ENCODE measurements at places on chromosomes 5 and 9.

- DNase-seq: no peak
Measured at GRCh38 chr9:31302620-31303418, 1081.6 kb upstream of the ACO1 start.

- DNase-seq: no peak
Measured at GRCh38 chr5:54795284-54795683, 190.1 kb downstream of the ESM1 start.

DNA sequence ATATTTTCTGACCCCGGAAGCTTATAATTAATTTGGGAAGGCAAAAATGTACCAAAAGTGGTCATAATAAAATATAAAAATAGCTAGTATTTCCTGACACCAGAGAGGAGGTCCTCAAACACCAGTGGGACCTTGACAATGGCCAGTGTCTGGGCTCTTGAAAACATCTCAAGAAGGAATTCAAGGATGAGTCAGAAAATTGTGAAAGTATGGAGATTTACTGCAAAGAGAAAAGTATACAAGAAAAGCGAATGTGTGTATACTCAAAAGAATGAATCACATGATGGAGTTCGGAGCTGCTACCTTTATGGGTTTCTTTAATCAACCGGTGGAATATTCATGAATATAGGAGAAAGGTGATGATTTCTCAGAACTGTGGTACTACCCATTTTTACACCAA lies 1709.0 kb upstream of the WWC1 start:
- no peak for DNase-seq

GRCh38 chr9:137056739-137057415 lies 3.0 kb upstream of the ENTPD2 start:
- DNase-seq: no peak

- no peak for DNase-seq
Measured at GRCh38 chr9:125461636-125462190, 200.1 kb downstream of the GAPVD1 start.

GRCh38 chr5:126358525-126358924 lies 64.7 kb upstream of the GRAMD2B start:
- DNase-seq: no peak

- no peak for DNase-seq
Measured at GRCh38 chr5:10250806-10251276, 761 bp downstream of the CCT5 start.

GRCh38 chr9:18037981-18038380 lies 436.0 kb upstream of the ADAMTSL1 start:
- DNase-seq: no peak

GRCh38 chr5:108989761-108990392 lies 242.2 kb downstream of the FER start:
- no peak for DNase-seq

DNA sequence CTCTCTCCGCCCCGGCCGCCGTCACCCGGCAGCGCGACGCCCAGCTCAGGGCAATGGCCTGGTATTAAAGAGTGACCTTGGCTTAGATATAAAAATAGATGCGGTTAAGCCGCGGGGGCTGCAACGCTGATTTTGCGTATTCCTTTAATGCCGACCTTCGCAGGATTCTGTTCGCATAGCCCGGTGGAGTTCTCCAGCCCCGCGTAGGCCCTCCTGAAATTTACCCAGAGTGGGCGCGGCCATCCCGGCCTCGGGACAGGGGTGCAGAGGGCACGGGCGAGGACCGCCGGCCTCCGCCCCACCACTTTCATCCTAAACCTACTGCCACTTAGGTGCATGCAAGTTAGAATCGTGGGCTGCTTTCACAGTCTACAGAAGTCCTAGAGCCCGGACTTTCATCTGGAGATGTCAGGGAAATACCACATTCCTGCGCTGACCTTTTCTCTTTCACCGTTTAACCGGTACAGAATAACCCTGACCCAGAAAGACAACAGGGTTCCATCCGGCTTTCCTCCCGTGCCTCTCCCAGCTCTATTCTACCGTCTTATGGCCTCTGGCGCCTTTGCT lies 492 bp upstream of the FAM169A start:
- peak; percentile 50 for DNase-seq

DNA sequence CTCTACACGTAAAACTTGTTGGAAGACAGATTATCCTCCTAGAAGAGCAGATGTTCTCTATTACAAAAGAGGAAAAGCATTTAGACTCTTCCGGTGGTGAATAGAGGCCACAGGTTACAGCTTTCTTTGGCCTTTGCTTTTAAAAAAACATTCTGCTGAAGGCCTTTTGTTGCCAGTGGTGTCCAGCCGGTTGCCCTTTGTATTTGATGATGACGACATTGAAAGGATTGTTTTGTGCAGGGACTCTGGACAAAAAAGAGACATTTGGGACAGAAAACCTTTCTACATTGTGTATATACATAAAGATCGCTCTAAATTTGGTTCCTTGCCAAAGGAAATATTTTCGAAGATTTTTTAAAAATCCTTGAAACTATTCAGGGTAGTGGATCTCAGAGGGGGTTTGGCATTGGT lies 180.3 kb downstream of the C9orf152 start:
- DNase-seq: no peak

DNA sequence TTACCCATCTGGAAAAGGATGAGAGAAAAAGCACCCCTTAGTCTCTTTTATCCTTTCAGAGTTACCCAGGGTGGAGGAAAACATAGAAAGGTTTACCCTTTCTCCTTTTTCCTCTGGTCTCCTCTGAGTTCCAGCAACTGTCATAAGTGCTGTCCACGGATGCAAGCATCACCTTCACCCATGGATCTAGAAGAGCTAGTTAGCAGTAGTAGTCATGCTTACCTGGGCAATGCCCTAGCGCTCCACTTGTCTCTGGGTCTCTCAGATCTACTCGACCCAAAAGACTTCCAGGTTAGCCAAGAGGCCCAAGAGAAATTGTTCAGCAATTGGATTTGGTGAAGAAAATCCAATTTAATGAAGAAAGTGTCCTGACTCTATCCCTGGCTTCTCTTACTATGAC lies 656.2 kb upstream of the PTPRD start:
- DNase-seq: no peak

DNA sequence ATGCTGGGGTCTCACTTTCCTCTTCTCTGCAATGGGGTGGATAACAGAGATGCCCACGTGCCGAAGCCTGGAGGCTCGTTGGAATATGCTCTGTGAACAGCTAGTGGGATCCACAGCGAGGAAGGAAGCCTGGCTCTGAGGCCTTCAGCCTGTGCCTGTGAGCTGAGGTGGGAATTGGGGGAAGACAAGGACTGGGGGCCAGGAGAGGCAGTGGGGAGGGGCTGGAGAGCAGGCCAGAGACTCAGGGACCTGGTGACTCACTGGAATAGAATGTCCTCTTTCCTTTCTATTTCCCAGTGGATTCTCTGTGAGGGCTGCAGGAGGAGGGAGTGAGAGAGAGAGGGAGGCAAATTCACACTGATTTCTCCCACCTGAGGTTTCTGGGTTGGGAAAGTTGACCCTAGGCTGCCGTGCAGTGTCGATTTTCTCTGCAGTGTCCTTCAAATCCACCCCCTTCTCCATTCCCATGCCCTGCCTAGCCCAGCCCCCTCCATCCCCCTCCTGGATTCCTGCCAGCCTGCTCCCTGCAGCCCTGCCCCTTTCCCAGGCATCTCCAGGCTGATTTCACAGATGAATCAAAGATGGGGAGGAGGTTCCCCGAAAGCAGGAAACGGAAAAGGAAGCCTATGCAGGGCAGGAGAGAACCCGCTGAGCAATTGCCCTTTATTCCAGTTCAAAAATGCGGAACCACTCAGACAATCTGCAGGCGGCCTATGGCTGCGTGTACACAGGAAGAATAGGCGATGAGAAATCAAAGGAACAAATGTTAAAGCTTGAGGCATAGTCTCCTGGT lies 1.4 kb upstream of the SPAAR start:
- DNase-seq: no peak

- DNase-seq: no peak
Measured at GRCh38 chr9:121859646-121860045, 208.2 kb downstream of the DAB2IP start.

- no peak for DNase-seq
Measured at GRCh38 chr5:146667633-146668272, 151.8 kb upstream of the GPR151 start.

- no peak for DNase-seq
Measured at GRCh38 chr5:173429489-173430150, 101.4 kb upstream of the STC2 start.

DNA sequence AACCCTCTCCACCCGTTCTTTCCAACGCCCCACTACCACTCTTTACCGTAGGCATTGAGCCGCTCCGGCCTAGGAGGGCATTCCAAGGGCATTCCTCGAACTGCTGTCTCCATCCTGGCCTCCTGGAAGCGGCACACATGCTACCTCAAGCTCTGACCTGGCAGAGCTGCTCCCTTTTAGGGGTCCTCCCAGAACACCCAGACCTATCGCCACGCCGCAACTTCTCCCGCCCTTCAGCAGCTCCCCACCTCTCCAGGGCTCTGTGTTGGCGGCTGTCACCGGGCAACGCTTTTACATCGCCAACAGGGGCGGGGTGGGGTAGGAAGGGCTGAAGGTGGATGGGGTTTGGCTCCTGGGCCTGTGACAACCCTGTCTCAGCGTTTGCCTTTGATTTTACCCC lies 4.6 kb upstream of the MYORG start:
- DNase-seq: peak; percentile 60

GRCh38 chr9:101512116-101512515 lies 21.5 kb upstream of the RNF20 start:
- DNase-seq: no peak

DNA sequence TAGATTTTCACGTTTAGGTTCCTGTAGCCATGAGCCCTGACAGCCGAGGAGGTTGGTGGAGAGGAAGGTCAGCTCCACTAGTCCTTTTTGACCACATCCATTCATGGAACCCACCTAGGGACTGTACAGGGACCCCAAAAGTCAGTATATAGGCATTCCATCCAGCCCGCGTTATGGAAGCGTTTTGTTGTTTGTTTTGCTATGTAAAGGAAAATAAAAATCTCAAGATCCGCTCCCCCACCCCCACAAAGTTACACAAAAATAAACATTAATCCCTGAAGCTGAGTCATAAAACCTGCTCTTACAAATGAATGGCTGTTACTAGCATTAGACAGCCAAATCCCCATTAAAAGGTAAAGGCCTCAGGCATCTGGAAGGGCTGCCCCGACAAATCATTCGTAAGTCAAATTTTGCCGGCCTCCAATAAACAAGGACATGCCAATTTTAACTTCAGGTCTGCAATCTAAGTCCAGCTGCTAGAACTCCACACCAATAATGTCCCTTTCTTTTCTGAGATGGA lies 292.9 kb downstream of the MED10 start:
- DNase-seq: no peak

DNA sequence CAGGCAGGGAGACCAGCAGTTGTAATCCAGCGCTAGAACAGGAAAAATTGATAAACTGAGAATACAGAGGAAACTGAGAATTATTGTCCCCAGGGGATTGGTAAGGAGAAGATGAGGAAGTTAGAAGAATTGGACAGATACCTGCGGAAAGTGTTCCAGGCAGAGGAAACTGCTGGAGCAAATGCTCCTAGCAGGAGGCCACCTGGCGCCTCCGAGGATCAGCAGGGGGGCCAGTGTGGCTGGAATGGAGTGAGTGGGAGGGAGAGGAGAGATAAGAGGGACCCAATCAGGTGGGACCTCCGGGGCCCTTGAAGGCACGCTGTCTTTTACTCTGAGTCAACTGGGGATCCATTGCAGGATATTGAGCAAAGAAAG lies 695 bp upstream of the ANXA6 start:
- DNase-seq: peak; percentile 29

DNA sequence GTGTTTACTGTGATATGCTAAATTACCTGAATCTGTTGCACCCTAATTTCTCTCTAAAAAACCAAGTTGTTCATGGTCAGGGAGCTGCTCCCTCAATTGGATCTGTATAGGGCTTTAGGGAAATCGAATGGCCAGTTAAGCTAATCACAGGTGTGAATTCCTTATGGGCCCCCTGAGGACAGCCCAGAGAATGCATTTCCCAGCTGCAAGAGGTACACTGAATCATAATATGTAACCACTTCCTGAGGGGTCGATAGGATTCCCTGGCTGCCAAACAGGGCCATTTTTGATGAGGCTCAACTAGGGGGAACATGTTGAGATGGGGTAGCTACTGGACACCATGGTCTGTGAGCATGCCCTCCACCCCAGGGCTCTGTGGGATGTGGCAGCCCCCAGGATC lies 478.6 kb downstream of the CCDC171 start:
- DNase-seq: no peak

- DNase-seq: no peak
Measured at GRCh38 chr5:172669386-172670004, 28.4 kb downstream of the NEURL1B start.

- no peak for DNase-seq
Measured at GRCh38 chr5:159189310-159189709, 20.0 kb downstream of the RNF145 start.

DNA sequence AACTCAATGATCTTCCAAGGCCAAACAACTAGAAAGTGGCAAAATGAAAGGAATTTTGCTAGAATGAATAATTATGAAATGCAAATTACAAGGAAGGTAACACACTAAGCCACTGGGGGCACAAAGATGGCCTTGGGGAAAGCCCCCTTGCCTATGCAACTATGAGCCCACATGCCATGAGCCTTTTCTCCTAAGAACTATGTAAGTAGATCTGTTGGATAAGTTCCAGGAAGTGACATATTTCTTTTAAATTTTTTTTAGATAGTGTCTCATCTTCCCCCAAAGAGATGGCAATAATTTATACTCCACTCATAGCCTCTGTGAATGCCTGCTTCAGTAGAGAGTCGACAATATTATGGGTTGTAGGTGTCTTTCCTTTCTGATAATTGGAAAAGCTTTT lies 257.8 kb downstream of the AUH start:
- no peak for DNase-seq

DNA sequence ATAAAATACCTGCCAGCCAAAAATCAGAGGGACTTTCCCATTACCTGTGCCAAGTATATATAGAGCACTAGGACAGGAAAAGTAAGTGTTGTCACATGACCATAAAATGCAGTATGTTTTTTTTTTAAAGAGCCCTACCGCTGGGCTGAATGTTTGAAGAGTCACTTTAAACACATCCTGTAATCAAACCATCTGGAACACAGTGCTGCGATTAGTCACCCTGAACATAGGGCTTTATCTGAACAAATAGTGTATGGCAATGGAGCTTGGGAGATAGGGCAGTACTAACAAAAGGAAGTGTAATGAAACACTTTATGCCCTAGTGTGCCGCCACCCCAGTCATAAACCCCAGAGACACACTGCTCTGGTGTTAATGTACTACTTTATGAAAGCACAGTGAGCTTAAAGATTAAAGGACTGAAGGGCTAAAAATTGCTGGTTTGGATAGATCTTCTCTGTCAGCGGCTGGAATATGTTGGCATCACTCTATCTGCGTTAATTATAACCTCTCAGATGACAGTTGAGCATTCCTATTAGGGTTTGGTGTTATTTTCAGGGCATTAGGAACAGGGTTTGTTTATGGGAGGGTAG lies 90.4 kb downstream of the ZNF608 start:
- no peak for DNase-seq

DNA sequence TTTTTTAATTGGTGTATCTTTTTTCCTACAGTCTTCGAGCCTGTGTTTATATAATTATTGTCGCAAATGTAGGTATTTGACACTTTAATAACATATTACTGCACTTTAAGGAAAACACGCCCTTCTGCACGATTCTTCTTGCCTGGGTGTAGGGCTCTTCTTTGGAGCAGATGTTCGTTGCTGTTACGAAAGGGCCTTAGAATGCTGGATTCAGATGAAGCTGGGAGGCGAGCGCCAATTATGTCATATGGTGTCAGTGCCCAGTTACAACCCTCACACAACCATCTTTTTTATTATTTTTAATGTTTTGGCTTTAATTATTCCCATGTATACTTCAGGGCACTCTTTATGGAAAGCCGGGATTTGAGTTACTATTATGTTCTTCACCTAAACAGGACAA lies 553.0 kb downstream of the EBF1 start:
- DNase-seq: no peak

Measured in WTC11 (cell line).